ENCODE measurements at places on chromosomes 11 and 22.

DNA sequence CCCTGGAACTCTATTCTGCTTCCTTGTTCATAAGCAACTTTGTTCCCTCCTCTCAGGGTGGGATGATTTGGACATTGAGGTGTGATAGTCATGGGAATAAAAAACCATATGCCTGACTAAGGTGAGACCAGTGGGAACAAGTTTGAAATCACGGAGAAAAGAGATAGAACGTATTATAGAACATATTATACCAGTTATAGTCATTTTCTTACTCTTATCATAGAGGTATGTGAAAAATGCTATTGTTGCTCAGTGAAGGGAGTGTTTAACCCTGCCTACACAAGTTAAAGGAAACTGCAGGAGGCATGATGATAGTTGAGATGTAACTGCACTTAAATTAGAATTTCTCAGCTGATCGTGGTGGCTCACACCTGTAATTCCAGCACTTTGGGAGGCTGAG, 15.5 kb downstream of the OR6Q1 start:
- no peak overlapping the region for H3K4me3 ChIP-seq
- DNase-seq = no peak
- H3K27me3 ChIP-seq = no peaks in the 10 kb centered on the region
- H3K36me3 ChIP-seq = no peaks in the 10 kb centered on the region
- H3K27ac ChIP-seq = no peak overlapping the region
- no peaks in the 10 kb centered on the region for H3K4me1 ChIP-seq

GRCh38 chr11:79116600-79116999, 324.2 kb downstream of the TENM4 start:
- no peak overlapping the region for H3K4me3 ChIP-seq
- peaks cover 2% of the 10 kb centered on the region for H3K27me3 ChIP-seq

DNA sequence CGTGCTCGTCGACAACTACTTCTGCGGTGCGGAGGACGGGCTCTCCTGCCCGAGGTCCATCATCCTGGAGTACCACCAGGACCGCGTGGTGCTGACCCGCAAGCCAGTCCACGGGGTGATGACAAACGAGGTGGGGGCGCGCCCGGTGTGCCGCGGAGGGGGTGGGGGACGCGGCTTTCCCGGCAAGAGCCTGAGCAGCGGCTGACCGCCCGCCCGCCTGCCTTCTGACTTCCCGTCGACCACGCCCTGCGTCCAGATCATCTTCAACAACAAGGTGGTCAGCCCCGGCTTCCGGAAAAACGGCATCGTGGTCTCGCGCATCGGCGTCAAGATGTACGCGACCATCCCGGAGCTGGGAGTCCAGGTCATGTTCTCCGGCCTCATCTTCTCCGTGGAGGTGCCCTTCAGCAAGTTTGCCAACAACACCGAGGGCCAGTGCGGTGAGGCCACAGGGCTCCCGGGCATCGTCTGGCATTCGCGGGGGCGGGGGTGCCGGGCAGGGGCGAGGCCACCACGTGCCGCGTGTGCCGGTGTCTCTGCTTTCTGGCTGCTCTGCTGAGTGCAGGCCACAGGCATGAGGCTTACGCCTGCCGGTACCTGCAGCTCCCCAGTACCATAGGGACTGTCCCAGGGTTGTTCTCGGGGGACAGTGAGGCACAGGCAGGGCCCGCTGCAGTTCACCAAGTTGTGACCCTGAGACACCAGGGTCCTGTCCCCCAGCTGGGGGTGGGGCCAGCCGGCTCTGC, 28.5 kb upstream of the MUC5B start:
- H3K36me3 ChIP-seq = no peaks in the 10 kb centered on the region
- H3K4me3 ChIP-seq = no peak overlapping the region
- H3K4me1 ChIP-seq = no peaks in the 10 kb centered on the region
- no peak for DNase-seq

DNA sequence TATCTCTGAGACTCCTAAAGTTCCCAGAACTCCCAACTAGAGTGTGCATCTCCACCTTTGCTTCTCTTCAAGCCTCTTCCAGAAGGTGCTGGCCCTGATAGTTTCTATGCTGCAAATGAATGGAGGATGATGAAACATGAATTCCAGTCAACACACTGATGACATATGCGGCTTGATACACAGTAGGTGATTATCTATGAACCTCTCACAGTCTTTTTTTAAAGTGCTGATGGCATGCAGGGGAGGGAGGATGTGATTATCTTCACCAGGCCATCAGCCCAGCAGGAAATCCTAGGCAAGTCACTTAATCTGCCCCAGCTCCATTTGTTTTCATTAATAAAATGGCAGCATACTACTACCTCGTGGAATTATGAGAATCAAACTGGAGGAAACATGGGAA, 548.5 kb downstream of the SOX6 start:
- no peaks in the 10 kb centered on the region for H3K36me3 ChIP-seq
- H3K27me3 ChIP-seq = no peaks in the 10 kb centered on the region
- no peak overlapping the region for H3K4me3 ChIP-seq
- DNase-seq = no peak
- no peaks in the 10 kb centered on the region for H3K4me1 ChIP-seq

DNA sequence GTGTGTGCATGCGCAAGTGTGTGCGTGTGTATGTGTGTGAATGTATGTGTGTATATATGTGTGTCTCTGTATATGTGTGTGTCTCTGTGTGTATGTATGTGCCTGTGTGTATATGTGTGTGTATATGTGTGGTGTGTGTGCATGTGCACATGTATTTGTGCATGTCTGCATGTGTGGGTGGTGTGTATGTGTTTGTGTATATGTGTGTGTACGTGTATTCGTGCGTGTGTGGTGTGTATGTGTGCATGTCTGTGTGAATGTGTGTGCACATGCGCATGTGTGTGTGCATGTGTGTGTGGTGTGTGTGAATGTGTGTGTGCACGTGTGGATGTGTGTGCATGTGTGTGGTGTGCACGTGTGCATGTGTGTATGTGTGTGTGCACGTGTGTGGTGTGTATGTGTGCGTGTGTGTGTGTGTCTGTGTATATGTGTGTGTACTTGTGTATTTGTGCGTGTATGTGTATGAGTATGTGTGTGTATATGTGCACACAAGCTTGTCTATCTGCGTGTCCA, 71.4 kb downstream of the SCN3B start:
- no peak overlapping the region for H3K27ac ChIP-seq
- peaks cover 39% of the 10 kb centered on the region for H3K4me1 ChIP-seq
- no peaks in the 10 kb centered on the region for H3K36me3 ChIP-seq
- H3K27me3 ChIP-seq = no peaks in the 10 kb centered on the region

DNA sequence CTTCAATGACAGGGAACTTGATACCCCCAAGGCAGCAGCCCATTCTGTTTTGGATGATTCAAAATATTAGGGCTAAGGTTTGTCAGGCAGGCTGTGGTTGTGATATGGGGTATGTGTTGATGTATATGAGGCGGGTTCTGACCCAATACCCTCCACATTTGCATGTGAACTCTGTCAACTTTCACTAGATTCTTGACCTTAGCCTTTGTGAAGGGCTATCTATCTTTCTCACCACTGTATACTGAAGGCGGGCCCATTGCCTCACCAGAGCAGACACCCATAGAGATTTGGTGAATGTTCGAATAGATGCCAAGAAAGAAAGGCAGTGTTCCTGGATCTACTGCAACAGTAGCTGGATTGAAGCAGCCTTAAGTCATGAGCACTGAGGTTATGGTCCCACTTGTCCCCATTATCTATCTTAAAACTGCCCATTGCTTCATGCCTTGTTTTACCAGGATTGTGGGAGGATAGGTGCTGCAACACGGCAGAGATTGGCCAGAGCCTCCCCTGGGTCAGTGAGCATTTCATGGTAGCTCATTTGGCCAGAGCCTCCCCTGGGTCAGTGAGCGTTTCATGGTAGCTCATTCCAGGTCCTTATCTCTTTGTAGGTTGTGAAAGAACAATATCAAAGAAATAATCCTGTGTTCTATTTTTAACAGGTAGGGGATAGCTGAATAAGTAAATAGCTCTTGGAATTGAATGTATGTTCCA, 399.6 kb downstream of the TMEM135 start:
- no peak overlapping the region for H3K27ac ChIP-seq
- no peaks in the 10 kb centered on the region for H3K4me1 ChIP-seq
- no peaks in the 10 kb centered on the region for H3K36me3 ChIP-seq
- H3K4me3 ChIP-seq = no peak overlapping the region
- no peaks in the 10 kb centered on the region for H3K27me3 ChIP-seq

DNA sequence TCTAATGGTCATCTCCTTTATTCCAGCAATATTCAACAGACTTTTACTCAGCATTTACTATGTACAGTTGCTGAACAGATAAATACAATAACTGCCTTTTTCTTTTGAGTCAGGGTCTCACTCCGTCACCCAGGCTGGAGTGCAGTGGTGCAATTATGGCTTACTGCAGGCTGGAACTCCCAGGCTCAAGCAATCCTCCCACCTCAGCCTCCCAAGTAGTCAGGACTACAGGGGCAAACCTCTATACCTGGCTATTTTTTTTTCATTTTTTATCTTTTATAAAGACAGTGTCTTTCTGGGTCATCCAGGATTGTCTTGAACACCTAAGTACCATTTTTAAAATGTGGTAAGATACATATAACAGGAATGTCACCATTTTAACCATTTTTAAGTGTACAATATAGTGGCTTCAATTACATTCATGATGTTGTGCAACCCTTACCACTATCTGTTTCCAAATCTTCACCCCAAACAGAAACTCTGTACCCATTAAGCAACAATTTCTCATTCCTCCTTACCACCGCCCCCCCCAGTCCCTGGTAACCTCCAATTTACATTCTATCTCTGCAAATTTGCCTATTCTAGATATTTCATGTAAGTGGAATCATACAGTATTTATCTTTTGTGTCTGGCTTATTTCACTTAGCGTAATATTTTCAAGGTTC, 67.8 kb downstream of the MIAT start:
- no peak overlapping the region for H3K27ac ChIP-seq
- no peak for DNase-seq
- H3K27me3 ChIP-seq = no peaks in the 10 kb centered on the region
- H3K36me3 ChIP-seq = peaks cover 3% of the 10 kb centered on the region
- H3K4me3 ChIP-seq = no peak overlapping the region

- H3K36me3 ChIP-seq = peaks cover 38% of the 10 kb centered on the region
- H3K27me3 ChIP-seq = no peaks in the 10 kb centered on the region
- no peak overlapping the region for H3K4me3 ChIP-seq
- DNase-seq = no peak
Observed at GRCh38 chr11:45158210-45158731, 11.8 kb downstream of the PRDM11 start.

GRCh38 chr11:7418061-7418460, 67.2 kb upstream of the OLFML1 start:
- H3K4me1 ChIP-seq = no peaks in the 10 kb centered on the region
- H3K27me3 ChIP-seq = no peaks in the 10 kb centered on the region
- H3K4me3 ChIP-seq = no peak overlapping the region
- H3K27ac ChIP-seq = no peak overlapping the region

GRCh38 chr11:126406368-126406767, 50.9 kb downstream of the ST3GAL4 start:
- no peaks in the 10 kb centered on the region for H3K36me3 ChIP-seq
- no peaks in the 10 kb centered on the region for H3K27me3 ChIP-seq
- H3K4me3 ChIP-seq = peak overlapping the region; percentile 14
- no peak for DNase-seq
- no peaks in the 10 kb centered on the region for H3K4me1 ChIP-seq
- no peak overlapping the region for H3K27ac ChIP-seq

- peaks cover 3% of the 10 kb centered on the region for H3K36me3 ChIP-seq
- peak; percentile 56 for DNase-seq
- H3K27ac ChIP-seq = no peak overlapping the region
- no peaks in the 10 kb centered on the region for H3K27me3 ChIP-seq
- peaks cover 2% of the 10 kb centered on the region for H3K4me1 ChIP-seq
Observed at GRCh38 chr22:17785185-17786184, 11.2 kb upstream of the BID start.

DNA sequence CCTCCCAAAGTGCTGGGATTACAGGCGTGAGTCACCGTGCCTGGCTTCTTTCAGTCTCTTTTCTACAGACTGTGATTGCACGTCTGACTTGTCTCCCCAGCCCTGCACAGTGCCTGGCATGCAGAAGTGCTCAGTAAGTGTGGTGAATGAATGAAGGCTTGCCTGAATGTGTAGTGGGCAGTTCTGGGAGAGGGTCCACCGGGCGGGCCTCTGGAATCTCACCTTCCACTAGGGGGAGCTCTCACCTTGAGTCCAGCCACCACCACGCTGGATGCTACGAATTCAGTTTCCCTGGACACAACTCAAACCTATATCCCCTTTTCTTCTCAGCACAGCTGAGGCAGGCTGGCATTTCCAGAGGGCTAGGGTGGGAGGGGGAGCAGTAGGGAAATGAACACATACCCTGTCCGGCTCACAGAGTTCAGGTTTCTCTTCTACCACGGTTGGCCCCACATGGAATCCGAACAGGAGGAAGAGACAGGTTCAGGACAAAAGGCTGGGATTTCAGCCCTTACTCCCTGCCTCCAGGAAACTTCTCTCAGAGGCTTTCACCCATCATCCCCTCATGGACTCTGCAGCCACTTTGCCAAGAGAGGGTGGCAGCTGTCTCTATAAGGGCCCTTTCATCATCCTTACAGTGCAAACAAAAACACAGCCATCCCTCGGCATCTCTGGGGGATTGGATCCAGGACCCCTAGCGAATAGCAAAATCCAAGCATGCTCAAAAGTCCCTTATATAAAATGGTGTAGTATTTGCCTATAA, 86.8 kb downstream of the NECTIN1 start:
- no peak overlapping the region for H3K4me3 ChIP-seq
- peak; percentile 47 for DNase-seq
- no peaks in the 10 kb centered on the region for H3K36me3 ChIP-seq

- peak overlapping the region; percentile 80 for H3K4me3 ChIP-seq
- no peak for DNase-seq
- H3K36me3 ChIP-seq = no peaks in the 10 kb centered on the region
- H3K4me1 ChIP-seq = no peaks in the 10 kb centered on the region
Observed at GRCh38 chr11:10858439-10859325, 829 bp upstream of the ZBED5 start.

- H3K27me3 ChIP-seq = no peaks in the 10 kb centered on the region
- no peaks in the 10 kb centered on the region for H3K4me1 ChIP-seq
- H3K36me3 ChIP-seq = no peaks in the 10 kb centered on the region
- H3K4me3 ChIP-seq = no peak overlapping the region
Observed at GRCh38 chr11:111905411-111905810, 6.2 kb downstream of the CRYAB start.
